Aortic smooth muscle cell (primary cell): ENCODE measurements at places on chromosomes 1 and 21. TPM values are rescaled to one million over a fixed set of nuclear protein-coding genes. Genes with fewer than 3 reads are reported as not detected.

The TMPRSS2 gene
- total RNA-seq, result not detected in 2 replicates

The AJAP1 gene
- total RNA-seq, result not detected in 2 replicates

The NOTCH2NLA gene
- 91.1 and 99.3 TPM in 2 replicates for total RNA-seq

The CELA2B gene
- 0.13 TPM in 1 of 2 replicates, not detected in the other for total RNA-seq

The LHX4 gene
- under 0.01 TPM in 2 replicates for total RNA-seq

The TEKT2 gene
- total RNA-seq, result under 0.01 TPM in 1 of 2 replicates, not detected in the other

The FAM89A gene
- total RNA-seq, result 4.0 and 5.2 TPM in 2 replicates

The SLC22A15 gene
- 1.3 and 1.9 TPM in 2 replicates for total RNA-seq

The VPS26C gene
- 74.6 and 85.9 TPM in 2 replicates for total RNA-seq

The CD1E gene
- not detected in 2 replicates for total RNA-seq

The SFN gene
- 0.40 TPM in 1 of 2 replicates, not detected in the other for total RNA-seq

The LAPTM5 gene
- total RNA-seq, result 0.44 and 1.3 TPM in 2 replicates

The KDF1 gene
- not detected in 2 replicates for total RNA-seq

The MORC3 gene
- 34.6 and 44.1 TPM in 2 replicates for total RNA-seq

The DCDC2B gene
- not detected in 2 replicates for total RNA-seq

The KMO gene
- 0.06 and 0.53 TPM in 2 replicates for total RNA-seq

The NECAP2 gene
- total RNA-seq, result 86.1 and 92.6 TPM in 2 replicates

The KCNA10 gene
- total RNA-seq, result not detected in 2 replicates

The GPR52 gene
- 0.92 and 1.1 TPM in 2 replicates for total RNA-seq

The PGD gene
- 71.4 and 137 TPM in 2 replicates for total RNA-seq

The NES gene
- total RNA-seq, result 124 and 159 TPM in 2 replicates
